ENCODE measurements at places on chromosomes 12 and 14.

DNA sequence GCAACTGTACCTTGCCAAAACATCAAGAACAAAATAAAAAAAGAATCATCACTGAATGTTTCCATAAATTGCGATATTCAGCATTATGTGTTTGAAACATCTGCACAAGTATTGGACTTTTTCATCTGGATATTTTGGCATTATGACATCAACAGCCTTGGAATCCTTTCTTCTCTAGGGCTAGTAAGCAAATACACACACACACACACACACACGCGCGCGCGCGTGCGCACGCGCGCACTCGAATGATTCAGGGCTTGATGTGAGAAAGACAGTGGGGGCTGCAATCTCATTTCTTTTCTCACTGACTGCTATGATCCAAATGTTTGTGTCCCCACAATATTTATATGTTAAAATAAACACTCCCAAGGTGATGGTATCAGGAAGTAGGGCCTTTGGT, 90.0 kb upstream of the SLC38A4 start:
- H3K4me3 ChIP-seq, result no peak overlapping the region
- H3K27ac ChIP-seq, result no peak overlapping the region
- no peaks in the 10 kb centered on the region for H3K27me3 ChIP-seq
- no peaks in the 10 kb centered on the region for H3K36me3 ChIP-seq
- peaks cover 3% of the 10 kb centered on the region for H3K4me1 ChIP-seq

GRCh38 chr14:85813040-85813439, 283.1 kb downstream of the FLRT2 start:
- H3K27me3 ChIP-seq, result no peaks in the 10 kb centered on the region
- no peak overlapping the region for H3K27ac ChIP-seq
- no peaks in the 10 kb centered on the region for H3K36me3 ChIP-seq
- peaks cover 2% of the 10 kb centered on the region for H3K4me1 ChIP-seq
- H3K4me3 ChIP-seq, result no peak overlapping the region

DNA sequence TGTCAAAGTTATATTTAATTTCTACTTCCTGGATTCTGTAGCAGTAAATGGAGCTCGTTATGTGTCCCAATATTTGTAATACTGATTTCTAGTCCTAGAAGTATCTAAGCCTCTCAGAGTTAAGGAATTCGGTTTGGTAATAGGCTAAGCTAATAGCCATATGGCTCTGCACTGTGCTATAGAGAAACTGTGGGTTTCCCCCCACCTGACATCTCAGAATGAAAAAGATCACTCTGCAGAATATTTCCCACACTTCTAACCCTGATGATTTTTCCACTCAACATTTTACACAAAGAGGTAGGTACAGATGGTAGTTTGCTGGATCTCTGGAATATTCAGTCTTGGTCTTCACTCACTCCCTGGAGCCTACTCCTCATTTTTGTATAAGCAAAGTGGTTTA, 71.2 kb downstream of the BORCS5 start:
- H3K27ac ChIP-seq, result no peak overlapping the region
- no peak for DNase-seq
- no peak overlapping the region for H3K4me3 ChIP-seq

GRCh38 chr12:24121911-24122310, 172.4 kb upstream of the SOX5 start:
- H3K4me1 ChIP-seq, result no peaks in the 10 kb centered on the region
- no peak overlapping the region for H3K4me3 ChIP-seq
- H3K27me3 ChIP-seq, result no peaks in the 10 kb centered on the region
- H3K27ac ChIP-seq, result no peak overlapping the region

GRCh38 chr12:96483116-96483515, 6.3 kb upstream of the CFAP54 start:
- DNase-seq, result no peak
- no peaks in the 10 kb centered on the region for H3K27me3 ChIP-seq
- H3K4me3 ChIP-seq, result no peak overlapping the region
- no peaks in the 10 kb centered on the region for H3K36me3 ChIP-seq
- peaks cover 1% of the 10 kb centered on the region for H3K4me1 ChIP-seq

DNA sequence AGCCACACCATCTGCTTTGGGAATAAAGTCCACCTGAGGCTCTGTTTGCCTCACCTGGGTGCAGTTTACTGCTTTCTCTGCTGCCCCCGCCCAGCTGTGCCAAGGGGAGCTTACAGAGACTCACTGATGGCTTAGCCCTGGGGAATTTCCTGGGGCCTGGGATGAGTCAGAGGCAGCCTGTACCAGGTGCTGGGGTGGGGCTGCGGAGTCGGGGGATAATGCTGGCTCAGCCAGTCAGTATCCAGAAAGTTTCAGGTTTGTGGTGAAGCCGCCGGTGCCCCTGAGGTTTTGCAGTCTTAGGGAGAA, 22.3 kb downstream of the PLEKHG3 start:
- H3K4me1 ChIP-seq, result peaks cover 51% of the 10 kb centered on the region
- DNase-seq, result no peak
- H3K36me3 ChIP-seq, result peaks cover 39% of the 10 kb centered on the region
- H3K4me3 ChIP-seq, result no peak overlapping the region

DNA sequence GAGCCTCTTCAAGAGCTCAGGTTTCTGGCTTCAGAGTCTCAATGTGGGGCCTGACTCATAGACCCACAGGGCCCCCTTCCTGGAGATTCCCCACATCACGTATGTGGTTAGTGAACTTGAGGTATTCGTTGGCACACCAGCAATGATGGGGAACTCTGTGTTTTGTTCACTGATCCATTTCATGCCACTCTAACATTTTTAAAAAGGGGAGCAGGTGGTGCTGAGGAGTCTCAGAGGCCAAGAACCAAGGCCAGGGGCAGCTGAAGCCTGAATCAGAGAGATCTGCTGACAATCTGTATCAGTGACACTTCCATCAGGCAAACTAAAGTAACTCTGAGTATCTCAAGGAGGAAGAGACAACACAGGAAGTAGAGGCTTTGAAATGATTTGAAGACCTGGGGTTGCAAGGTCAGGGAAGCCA, 323.4 kb downstream of the VRK1 start:
- H3K27me3 ChIP-seq, result no peaks in the 10 kb centered on the region
- DNase-seq, result no peak
- no peaks in the 10 kb centered on the region for H3K4me1 ChIP-seq
- H3K4me3 ChIP-seq, result no peak overlapping the region

GRCh38 chr14:33950320-33951182, at the start of gene EGLN3:
Gene EGLN3 (minus strand): TSS chr14:33951074. CDS start chr14:33950752, 322 bp downstream.
- H3K27me3 ChIP-seq, result peaks cover 55% of the 10 kb centered on the region
- H3K4me3 ChIP-seq, result peak within 1 kb of the TSS; percentile 87
- DNase-seq, result peak; percentile 86
- peak within 1 kb of the TSS; percentile 68 for H3K27ac ChIP-seq
- H3K36me3 ChIP-seq, result no peaks in the 10 kb centered on the region
- H3K4me1 ChIP-seq, result peaks cover 3% of the 10 kb centered on the region

GRCh38 chr14:100825713-100826331, at the start of gene MEG3:
Gene MEG3 (plus strand): TSS chr14:100826118.
- H3K27me3 ChIP-seq, result no peaks in the 10 kb centered on the region
- peak within 1 kb of the TSS; percentile 8 for H3K27ac ChIP-seq
- H3K36me3 ChIP-seq, result no peaks in the 10 kb centered on the region
- no peak for DNase-seq
- H3K4me1 ChIP-seq, result peaks cover 24% of the 10 kb centered on the region

DNA sequence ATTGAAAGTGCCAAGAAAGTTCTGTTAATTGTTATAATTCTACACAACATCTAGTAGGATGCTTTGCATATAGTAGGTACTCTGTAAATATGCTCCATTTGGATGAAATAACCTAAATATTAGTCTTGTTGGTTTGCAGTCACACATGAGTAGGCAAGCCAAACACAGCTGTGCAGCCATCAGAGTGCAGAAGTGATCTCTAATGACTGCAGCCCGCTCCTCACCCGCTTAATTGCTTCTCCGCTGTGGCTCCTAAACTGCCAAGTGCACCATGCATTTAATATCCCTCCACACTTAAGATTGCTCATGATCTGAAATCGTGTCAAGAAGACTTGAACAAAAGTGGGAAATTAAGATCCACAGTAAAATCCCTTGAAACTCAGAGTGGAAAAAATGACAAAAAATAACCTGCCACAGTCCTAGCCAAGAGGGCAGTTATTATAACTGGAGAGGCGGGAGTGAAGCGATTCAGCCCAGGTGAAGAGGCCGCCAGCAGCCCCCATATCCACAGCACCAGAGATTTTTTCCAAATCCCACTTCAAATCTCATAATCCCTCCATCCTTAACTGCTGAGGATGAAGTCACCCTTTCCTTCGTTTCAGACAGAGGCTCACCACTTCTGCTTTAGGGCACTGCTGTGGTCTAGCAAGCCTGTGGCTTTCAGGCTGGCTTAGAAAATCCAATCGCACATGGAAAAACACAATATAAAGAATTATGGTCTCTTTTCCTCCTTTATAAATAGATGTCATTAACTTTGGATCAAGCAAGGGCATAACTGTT, 69.5 kb downstream of the TMEM30B start:
- no peak for DNase-seq
- no peak overlapping the region for H3K4me3 ChIP-seq
- no peaks in the 10 kb centered on the region for H3K27me3 ChIP-seq
- no peak overlapping the region for H3K27ac ChIP-seq
- peaks cover 3% of the 10 kb centered on the region for H3K4me1 ChIP-seq

- no peak overlapping the region for H3K27ac ChIP-seq
- H3K4me1 ChIP-seq, result no peaks in the 10 kb centered on the region
- no peaks in the 10 kb centered on the region for H3K36me3 ChIP-seq
- no peak for DNase-seq
- no peaks in the 10 kb centered on the region for H3K27me3 ChIP-seq
- H3K4me3 ChIP-seq, result no peak overlapping the region
Measured at GRCh38 chr12:10756194-10756593, 33.1 kb upstream of the YBX3 start.

GRCh38 chr12:40028296-40028695, 77.6 kb downstream of the SLC2A13 start:
- peaks cover 2% of the 10 kb centered on the region for H3K4me1 ChIP-seq
- H3K27ac ChIP-seq, result no peak overlapping the region
- no peaks in the 10 kb centered on the region for H3K36me3 ChIP-seq

DNA sequence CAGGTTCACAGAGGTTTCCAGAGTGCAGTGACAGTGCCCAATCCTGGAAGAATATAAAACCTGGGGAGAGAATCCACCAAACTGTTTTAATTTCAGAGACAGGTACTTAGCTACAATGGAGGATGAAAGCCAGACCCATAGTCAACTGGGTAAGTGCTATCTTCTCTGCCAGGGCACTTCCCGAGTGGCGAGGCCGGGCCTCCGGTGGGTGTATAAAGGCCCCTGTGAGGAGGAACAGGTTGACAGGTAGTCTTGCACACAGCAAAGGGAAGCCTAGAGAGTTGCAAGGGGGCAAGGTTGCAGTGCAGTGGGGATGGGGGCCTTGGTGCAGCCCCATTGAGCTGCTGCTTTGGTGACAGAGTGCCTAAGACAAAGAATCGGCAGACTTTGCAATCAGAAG, 130.7 kb downstream of the SLC38A6 start:
- DNase-seq, result no peak
- no peaks in the 10 kb centered on the region for H3K27me3 ChIP-seq
- H3K4me3 ChIP-seq, result no peak overlapping the region
- peaks cover 12% of the 10 kb centered on the region for H3K4me1 ChIP-seq
- no peak overlapping the region for H3K27ac ChIP-seq

- no peaks in the 10 kb centered on the region for H3K4me1 ChIP-seq
- no peak overlapping the region for H3K27ac ChIP-seq
- H3K4me3 ChIP-seq, result no peak overlapping the region
- no peaks in the 10 kb centered on the region for H3K27me3 ChIP-seq
Measured at GRCh38 chr12:121251838-121252237, 41.9 kb downstream of the P2RX4 start.

DNA sequence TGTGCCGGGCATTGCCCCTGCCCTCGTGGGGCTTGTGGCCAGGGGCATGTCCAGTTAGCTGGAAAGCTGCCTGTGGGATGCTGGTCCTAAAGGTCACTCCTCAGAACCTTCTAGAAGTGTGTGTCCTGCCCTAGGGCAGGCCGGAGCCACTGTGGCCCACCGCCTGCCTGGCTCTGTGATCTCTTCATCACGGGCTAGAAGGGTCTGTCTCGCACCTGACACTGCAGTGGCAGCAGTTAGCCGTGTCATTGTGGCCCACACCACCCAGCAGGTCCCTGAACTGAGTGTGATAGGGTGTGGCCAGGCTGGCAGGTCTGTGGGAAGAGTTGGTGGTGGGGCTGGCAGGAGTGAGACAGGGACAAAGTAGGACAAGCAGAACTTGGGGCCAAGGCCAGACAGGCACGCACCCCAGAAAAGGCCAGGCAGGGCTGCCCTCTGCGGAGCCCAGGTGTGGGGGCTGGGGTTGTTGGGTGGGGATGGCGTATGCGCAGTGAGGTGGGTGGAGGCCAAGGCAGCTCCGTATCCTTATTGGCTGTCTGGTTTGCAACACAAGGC, 41.2 kb downstream of the ADGRD1 start:
- H3K27me3 ChIP-seq, result no peaks in the 10 kb centered on the region
- H3K4me3 ChIP-seq, result no peak overlapping the region
- peaks cover 9% of the 10 kb centered on the region for H3K4me1 ChIP-seq
- no peak for DNase-seq
- no peak overlapping the region for H3K27ac ChIP-seq
- H3K36me3 ChIP-seq, result no peaks in the 10 kb centered on the region

DNA sequence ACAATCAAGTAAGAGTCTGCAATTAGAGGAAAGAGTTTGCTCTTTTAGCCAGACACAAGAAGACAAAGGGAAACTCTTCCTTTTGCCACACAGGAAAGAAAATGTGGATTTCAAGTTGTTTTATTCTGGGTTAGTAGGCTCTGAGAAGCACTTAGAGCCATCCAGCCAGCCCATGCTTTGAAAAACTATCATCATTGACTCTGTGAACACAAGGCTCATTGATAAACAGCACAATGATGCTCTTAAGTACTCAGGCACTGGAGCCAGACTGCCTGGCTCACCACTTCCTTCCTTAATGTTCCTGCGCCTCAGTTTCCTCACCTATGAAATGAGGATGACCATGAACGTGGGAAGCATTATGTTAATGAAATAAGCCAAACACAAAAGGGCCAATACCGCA, 150.2 kb upstream of the EEA1 start:
- H3K27me3 ChIP-seq, result no peaks in the 10 kb centered on the region
- no peak overlapping the region for H3K4me3 ChIP-seq
- no peak overlapping the region for H3K27ac ChIP-seq
- peaks cover 15% of the 10 kb centered on the region for H3K4me1 ChIP-seq
- DNase-seq, result no peak

DNA sequence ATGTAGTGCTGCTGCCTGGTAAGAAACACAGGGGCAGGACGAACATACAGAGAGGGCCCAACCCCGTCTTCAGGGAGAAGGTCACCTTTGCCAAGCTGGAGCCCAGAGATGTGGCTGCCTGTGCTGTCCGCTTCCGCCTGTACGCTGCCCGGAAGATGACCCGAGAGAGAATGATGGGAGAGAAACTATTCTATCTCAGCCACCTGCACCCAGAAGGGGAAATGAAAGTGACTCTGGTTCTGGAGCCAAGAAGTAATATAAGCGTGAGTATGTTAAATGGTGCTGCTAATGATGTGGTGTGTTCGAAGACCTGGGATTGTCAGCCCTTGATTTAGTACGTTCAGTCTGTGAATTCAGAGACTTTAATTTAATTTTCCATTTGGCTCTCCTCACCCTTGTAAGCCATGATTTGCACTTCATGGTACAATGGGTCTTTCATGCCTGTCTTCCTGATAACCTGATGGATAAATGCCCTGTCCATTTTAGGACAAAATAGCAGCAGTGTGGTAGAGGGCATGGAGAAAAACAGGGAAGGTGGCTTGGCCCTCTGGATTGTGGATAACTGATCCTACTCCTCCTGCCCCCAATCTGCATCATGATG, 318.9 kb downstream of the SNAPC1 start:
- H3K36me3 ChIP-seq, result no peaks in the 10 kb centered on the region
- H3K4me3 ChIP-seq, result no peak overlapping the region
- DNase-seq, result no peak
- H3K27ac ChIP-seq, result no peak overlapping the region
- no peaks in the 10 kb centered on the region for H3K27me3 ChIP-seq
- no peaks in the 10 kb centered on the region for H3K4me1 ChIP-seq
